ENCODE measurements at places on chromosomes 16 and 17. TPM values are rescaled to one million over a fixed set of nuclear protein-coding genes. Genes with fewer than 3 reads are reported as not detected.

GRCh38 chr17:50256826-50257618 is 17.2 kb upstream of the TMEM92 start:
- no peak for DNase-seq

GRCh38 chr17:17134051-17134956 is 71.8 kb downstream of the PLD6 start:
- no peak for DNase-seq

DNA sequence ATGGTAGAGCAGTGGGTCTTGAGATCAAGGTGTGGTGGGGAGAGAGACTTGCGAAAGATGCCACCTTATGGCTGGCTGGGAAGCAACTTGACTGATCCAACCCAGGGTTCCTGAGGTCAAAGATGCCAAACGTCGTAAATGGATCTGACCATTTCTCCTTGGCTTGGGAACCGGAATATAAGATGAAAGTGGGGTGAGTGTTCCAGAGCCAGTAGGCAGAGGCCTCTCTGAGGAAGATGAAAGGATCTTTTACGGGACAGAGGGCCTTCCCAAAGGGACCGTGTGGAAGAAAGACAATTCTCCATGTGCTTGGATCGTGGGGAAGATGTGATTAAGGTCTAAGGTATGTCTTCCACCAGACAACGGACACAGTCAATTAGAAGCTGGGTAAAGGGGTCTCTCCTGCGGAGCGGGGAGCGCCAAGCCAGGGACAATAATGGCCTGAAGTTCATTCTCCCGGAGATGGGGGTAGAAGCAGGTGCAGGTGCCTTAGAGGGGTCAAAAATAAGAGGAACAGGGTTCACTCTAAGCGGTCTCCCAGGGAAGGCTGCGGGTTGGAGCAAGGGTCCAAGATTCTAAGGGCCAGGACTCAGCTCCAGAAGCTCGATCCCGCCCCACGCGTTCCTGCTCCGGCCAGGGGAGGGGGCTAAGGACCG is 800 bp downstream of the FXR2 start:
- no peak for DNase-seq

- no peak for DNase-seq
These were observed 13.5 kb upstream of the FOXN1 start for GRCh38 chr17:28492352-28493310.

SNX20 gene
- total RNA-seq = 0.41 TPM

- peak; percentile 33 for DNase-seq
These were observed 43.4 kb upstream of the GSE1 start for GRCh38 chr16:85569615-85570212.

VWA3A gene
- total RNA-seq = not detected

DNA sequence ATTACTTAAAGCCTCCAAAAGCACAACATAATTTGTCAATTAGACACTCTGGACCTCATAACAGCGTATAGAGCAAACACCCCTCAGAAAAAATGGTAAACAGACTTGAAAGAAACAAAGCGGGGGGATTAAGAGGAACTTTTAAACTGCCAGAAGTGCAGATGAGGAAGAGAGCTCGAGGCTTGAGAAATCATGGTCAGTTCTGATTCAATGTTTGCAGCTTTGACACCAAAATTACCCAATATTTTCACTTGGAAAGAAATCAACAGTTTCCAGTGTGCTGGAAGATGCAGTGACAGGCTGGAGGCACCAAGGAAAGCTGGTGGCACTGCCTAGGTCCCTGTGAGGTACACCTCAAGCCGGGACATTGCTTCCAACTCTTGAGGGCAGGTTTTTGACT is 180.9 kb upstream of the TOX3 start:
- DNase-seq = no peak

GRCh38 chr17:81537343-81537855 is 9.2 kb downstream of the FSCN2 start:
- DNase-seq = peak; percentile 61

- peak; percentile 96 for DNase-seq
These were observed 853 bp upstream of the PDK2 start for GRCh38 chr17:50094243-50094752.

DNA sequence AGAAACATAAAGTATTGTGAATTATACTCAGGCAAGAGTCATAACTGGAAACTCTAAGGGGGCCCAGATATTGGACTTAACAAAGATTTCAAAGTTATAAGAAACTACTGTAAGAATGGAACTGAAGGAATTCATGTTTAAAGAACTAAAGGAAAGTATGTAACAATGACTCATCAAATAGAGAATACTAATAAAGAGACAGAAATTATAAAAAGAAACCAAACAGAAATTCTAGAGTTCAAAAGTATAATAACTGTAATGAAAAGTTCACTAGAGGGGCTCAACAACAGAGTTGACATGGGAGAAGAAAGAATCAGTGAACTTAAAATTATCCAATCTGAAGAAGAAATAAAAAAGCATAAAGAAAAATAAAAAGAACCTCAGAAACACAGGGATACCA is 55.4 kb downstream of the ADCY9 start:
- DNase-seq = no peak

DNA sequence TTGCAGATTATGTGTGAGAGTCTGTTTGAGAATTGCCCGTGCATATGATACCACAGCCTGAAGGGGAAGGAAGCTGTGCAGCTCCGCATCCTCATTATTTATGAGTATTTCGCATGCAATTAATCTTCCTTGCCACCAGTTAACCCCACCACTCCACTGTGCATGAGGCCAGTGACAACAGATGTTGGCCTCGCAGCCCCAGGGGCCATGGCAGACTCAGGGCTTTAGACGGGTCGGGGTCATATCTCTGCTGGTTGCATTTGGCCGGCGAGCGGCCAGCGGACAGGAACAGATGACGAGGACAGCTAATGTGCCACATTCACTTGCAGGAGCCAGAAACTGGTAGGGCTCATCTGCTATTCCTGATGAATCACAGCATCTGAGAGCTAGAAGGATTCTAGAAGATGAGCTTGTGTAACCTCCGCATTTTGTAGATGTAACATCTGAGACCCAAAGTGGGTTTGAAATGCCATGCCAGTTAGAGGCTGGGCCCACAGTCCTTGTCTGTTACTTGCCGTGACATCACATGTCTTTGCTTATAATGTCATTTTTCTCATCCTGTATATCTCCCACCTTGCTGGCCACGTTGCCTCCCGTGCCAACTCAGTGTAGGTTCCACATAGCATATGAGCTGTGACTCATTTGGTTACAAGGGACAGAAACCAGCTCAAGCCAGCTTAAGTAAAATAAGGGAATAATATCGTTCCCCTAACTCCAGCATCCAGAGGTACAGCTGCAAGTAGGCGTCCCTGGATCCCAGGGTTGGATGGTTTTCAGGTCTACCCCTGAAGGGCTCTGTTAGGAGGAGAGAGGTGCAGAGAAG is 137.2 kb downstream of the SNX29 start:
- peak; percentile 16 for DNase-seq

RND2 gene
- total RNA-seq = 0.92 TPM

- DNase-seq = no peak
These were observed 818 bp downstream of the DPH1 start for GRCh38 chr17:2030779-2031163.

BAIAP3 gene
- total RNA-seq = 2.4 TPM

MAF gene
- total RNA-seq = 21.6 TPM

DNA sequence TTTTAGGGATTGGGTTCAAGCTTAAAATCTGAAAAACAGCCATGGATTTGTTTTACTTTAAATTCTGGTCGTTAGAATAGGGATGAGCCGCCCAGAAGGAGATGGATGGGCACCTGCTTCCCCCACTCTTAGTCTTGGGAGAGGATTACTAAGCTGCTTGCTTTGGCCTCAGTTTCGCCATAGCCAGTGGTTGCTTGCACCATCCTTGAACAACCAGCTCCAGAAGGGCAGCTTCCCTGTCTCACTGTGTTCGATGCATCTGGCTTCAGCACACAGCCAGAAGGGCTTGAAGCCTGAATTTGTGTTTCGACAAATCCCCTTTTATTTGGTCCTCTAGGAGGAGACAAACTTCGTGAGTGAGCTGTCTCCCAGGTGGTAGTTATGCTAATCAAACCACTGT is 7.1 kb downstream of the CYB5D2 start:
- no peak for DNase-seq

DNA sequence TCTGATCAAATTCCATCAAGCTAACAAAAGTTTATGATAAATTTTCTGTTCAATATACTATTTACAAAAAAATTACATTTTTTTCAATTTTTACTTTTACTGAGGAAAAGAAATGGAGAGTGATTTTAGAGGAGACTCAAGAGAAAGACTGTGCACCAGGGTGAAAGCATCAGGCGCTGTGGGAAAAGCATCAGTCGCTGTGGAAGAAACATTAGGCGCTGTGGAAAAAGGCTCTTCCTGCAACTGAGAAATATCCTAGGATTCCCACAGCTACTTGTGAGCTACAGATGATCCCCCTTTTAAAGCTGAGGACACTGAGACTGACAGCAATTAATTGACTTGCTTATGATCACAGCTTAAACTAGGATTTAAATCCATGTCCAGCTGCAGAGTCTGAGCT is 4.9 kb downstream of the ANKFY1 start:
- DNase-seq = no peak

DNA sequence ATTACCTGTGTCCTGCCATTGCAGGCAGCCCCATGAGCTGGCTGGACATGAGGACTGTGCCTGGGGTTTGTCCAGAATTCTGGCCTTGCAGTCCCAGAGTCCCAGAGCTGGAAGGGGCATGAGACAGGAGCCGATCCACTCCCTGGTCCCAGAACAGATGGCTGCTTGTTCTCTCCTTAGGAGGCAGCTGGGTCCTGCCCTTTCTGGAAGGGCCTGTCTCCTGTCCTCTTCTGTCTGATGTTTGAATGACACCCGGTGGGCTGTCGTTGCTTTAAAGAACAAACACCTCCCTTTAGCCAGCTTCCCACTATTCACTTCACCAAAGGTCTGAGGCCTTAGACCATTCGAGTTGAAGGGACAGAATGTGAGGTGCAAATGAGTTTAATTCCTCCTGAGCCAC is 63.8 kb downstream of the RAP1GAP2 start:
- DNase-seq = no peak

GRCh38 chr17:12134587-12134986 is 113.9 kb downstream of the MAP2K4 start:
- DNase-seq = no peak

- no peak for DNase-seq
These were observed 1.3 kb upstream of the PSMB3 start for GRCh38 chr17:38751144-38751807.

ABCA9 gene
- total RNA-seq = 24.4 TPM

GRCh38 chr16:76389126-76389525 is 111.9 kb downstream of the CNTNAP4 start:
- no peak for DNase-seq

- DNase-seq = peak; percentile 38
These were observed 943 bp downstream of the CNTROB start for GRCh38 chr17:7932949-7933348.

GRCh38 chr16:87044829-87045228 is 272.4 kb downstream of the C16orf95 start:
- DNase-seq = no peak

DNA sequence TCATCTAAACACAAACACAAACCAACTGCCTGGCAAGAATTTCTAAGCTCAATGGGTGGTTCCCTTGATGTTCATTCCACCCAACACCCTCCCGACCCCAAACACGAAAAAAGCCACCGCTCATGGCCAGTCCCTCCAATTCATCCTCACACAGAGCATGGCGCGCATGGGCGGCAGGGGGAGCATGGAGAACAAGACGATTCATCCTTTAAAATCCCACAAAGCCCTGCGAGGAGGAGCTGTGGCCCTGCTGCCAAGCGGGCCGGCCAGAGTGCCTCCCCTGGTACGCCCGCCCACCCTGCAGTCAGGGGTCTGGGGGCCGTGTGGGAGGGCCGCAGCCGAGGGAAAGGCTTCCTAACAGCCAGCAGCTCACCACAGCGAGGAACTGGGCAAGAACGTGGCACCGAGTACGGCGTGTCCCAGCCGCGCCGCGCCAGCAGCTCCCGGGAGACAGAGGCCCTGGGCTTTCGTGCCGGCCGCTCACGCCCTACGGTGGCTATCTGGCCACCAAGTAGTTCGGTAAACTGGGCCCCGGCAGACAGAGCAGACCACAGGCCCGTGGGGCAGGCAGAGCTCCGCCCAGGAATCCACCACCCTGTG is 60.9 kb downstream of the KLHDC4 start:
- DNase-seq = no peak

ABCA6 gene
- 50.7 TPM for total RNA-seq

DNA sequence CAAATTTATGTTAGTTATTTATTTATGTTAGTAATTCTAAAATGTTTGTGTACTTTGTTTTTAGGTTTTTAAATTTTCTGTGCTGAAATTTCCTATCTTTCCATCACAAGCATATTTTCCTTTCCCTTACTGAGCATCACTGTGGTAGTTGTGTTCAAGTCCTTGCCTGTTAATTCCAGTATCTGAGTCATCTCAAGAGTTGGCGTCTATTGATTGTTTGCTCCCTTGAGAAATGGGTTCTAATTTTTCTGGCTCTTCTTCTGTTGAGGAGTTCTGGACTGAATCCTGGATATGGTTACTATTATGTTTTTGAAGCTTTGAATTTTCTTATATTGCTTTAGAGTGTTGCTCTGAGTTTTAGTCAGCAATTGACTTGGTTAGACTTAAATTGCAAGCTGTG is 56.3 kb downstream of the GAN start:
- DNase-seq = peak; percentile 22

Data from tongue (tissue), 3 donors.